ENCODE measurements at places on chromosomes 5 and 9.

DNA sequence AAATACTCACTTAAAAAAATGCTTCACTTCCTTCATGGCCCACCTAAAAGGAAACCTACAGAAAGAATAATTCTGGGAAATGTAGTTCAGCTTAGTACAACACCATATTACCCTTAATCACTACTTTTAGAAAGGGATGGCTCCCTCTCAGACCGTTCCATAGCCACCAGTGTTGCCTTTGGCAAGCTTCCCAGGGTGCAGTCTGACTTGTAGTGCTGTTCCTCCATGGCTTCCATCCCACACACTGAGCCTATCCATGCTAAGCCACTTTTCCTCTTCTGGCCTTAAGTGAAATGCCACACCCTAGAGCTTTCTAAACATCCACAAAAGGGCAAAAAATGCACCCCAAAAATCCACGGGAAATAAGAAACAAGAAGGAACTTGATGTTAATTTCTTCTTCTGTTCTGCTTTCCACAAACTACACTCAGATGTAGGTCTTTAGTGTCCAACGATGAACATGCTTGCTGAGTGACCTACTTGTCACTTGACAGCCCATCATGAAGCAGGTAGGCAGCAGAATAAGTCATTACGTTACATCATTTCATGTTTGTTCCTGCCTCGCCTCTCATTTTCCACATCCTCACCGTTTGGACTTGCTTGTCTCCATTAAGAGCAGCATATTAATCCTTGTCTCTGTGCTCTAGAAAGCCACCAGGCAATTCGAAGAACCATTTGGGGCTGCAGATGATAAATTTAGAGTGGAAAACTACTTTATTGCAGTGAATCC is 391.1 kb upstream of the GRAMD2B start:
- no peak for DNase-seq

DNA sequence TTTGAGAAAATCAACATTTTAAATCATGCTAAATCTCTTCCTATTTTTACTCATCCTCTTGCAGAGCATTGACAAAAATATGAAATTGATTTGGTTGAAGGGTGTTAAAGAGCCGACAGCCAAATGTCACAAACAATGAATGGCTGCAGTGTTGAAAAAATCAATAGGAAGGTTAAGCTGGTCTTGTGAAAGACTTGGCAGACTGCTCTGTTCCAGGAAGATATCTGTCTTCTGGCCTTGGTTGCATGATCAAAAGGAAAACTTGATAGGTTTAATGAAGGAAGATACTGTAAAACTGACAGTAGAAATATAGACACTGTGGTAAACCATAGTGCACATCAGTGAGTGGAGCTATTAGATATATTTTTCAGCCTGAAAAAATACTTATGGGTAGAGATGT is 103.6 kb downstream of the PBX3 start:
- no peak for DNase-seq

GRCh38 chr5:110027527-110028322 is 338.0 kb downstream of the MAN2A1 start:
- DNase-seq: no peak

DNA sequence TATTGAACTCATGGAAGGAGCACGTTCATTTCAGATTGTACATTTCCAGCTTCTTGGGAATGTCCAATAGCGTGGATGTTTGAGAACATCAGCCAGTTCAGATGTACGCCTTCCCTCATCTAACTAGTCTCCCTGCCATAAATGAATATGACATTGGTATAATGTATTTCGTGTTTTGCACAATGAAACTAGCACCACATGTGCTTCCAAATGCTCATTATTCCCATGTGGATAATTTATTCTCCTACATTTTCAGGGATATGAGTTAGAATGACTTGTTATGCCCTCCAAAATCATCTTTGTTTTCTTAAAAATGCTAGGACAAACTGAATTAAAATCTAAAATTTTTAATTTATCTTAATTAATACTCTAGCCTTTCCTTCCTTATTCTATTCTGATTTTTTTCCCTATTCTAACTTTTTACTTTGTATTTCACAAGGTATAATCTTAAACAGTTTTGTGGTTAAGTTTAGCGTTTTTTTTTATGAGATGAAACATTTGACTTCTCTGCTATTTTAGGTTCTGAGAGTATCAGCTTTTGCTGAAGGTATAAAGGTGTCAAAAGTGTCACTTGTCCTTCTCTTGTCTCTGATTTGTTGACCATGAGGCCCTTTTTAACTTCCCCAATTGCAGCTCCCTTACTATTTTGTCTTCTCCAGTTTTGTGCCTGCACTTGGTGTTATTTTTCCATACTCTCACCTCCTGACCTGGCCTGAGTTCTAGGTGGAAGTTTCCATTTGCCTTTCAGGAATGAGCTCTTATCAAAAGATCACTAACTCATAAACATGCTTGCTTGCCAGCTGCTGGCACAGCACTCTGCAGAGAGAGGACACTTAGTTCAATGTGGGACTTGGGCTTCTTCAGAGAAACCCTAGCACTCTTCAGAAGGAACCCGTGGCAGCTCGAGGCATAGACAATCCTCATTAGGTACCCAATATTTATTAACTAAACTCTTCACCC is 106.8 kb downstream of the FRMD3 start:
- DNase-seq: no peak

- no peak for DNase-seq
Observed at GRCh38 chr5:96258692-96259091, 174.4 kb downstream of the PCSK1 start.

DNA sequence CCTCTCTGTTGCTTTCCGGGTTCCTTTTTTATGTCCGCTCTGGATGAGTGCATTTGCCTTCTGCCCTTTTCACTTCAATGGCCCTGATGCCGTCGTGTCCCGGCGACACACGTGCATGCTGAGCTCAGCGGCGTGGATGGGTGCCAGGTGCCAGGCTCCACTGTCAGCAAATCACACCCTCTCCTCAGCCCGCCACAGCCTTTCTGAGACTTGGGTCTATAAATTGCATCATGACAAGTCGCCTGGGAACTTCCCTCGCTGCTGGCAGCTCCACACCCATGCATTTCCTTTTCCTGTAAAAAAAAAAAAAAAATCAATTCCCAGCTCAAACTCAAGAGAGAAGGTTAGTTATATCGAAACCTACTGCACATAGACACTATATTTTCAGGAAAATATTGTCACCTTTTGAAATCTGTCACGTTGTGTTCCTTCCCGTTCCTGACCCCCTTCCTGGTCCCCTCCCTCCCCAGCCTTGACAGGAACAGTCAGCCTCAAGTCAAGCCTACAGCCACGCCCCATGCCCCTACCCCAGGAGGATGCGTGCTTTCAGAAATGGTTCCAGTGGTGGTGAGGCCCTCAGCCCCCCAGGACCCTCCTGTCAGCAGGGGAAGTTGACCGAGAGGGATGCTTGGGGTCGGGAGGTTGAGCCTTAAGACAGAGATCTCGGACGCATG is 110.3 kb upstream of the PTCH1 start:
- DNase-seq: no peak

DNA sequence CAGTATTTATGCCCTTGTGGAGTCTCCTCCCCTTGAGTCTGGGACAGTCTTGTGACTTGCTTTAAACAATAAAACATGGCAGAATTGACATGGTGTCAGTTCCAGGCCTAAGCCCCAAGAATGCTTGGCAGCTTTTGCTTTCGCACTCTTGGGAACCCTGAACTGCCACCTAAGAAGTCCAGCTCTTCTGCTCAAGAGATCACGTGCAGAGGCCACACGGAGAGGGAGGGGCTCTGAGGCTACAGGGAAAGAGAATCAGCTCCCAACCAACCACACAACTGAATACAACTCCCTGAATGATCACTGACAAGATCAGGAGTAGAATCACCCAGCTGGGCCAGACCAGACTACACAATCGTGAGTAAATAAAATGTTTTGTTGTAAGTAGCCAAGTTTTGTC is 97.6 kb downstream of the MED27 start:
- no peak for DNase-seq

- no peak for DNase-seq
Observed at GRCh38 chr9:127084076-127085039, 38.1 kb downstream of the ANGPTL2 start.

DNA sequence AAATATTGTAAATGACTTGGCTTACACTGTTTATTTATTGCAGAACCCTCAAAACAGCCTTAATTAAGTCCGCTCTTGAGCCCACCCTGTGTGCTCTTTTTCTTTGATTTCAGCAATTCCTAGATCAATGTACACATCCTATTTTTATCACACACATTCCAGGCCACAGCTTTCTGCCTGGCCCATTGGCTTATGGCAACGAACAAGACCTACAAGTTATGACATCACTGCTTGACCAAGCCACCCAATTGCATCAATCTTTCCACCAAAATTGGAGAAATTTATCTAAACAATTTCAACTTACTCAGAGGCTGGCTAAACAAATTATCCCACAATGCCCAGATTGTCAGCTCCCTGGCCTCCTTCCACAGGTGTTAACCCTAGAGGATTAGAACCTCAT is 158.4 kb downstream of the CPLANE1 start:
- DNase-seq: no peak

DNA sequence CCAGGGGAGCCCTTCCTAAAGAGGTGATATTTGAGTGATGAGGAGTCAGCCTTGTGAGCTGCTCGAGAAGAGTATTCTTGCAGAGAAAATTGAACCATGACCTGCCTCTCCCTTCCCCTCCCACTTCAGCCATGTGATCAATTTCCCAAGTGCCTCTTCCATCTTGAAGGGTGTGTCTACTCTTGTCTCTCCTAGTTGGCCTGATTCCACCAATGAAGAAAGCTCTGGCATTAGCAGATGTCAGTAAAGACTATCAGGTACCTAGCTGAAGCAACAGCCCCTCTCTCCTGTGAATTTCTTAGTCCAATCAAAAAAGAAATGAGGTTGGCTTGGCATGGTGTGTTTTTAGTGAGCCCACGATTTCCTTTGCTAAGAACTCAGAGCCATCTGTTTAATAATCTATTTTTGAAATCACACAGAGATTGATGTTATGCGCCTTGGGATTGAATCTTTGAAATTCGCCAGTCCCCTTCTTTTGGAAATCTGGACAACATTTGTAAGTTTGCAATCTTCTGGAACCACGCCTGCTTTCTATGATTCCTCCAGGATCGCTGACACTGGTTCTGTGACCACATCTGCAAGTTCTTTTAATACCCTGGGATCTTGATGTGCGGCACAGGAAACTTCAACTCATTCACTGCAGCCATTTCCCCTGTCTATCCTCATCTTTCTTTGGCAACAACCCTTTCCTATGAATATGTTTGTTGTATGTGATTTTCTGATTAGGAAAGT is 404.6 kb downstream of the DMRT2 start:
- DNase-seq: no peak

- DNase-seq: no peak
Observed at GRCh38 chr9:7287065-7287464, 512.5 kb downstream of the DMAC1 start.

DNA sequence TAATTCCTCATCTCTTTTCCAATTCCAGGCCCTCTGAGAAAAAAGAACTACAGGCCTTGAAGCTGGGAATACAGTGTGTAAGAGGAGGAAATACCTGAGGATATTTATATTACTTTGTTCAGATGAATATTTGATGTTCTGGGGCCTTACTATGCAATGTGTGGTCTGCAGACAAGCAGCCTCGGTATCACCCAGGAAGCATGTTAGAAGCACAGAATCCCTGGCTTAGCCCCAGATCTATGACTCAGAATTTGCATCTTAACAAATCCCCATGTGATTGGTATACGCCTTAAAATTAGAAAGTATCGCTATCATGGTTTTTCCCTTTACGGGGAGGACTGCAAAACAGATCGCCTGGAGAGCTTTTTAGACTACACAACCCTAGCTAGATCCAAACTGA is 121.0 kb downstream of the JAKMIP2 start:
- DNase-seq: no peak

- DNase-seq: no peak
Observed at GRCh38 chr5:66958201-66958979, 238.2 kb downstream of the CD180 start.

DNA sequence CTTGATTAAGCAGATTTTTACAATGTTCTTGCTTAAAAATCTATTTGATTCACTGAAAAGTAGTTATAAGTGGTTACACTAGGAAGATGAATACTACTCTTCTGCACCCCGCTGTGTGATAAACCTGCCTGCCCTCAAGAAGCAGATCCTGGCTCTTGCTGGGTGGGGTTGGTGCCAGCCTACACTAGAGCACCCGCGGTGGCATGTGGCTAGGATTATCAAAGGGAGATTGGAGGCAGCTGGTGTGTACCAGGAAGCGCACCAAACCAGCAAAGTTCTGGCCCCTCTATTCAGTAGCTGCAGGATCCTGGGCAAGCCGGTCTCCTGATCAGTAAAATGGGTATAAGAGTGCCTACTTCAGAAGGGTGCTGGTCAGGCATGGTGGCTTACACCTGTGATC is 43.5 kb downstream of the PRLR start:
- no peak for DNase-seq

DNA sequence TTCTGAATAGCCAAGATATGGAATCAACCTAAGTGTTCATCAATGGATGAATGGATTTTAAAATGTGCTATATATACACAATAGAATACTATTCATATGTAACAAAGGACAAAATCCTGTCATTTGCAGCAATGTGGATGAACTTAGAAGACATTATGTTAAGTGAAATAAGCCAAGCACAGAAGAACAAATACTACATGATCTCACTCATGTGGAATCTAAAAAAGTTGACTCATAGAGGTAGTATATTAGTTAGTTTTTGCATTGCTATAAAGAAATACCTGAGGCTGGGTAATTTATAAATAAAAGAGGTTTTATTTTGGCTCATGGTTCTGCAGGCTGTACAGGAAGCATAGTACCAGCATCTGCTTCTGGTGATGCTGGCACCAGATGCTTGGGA is 8.1 kb downstream of the CATSPER3 start:
- DNase-seq: no peak

- peak; percentile 84 for DNase-seq
Observed at GRCh38 chr5:177309351-177310191, 2.1 kb downstream of the MXD3 start.

- DNase-seq: no peak
Observed at GRCh38 chr5:157280927-157281326, 15.0 kb downstream of the CYFIP2 start.

- no peak for DNase-seq
Observed at GRCh38 chr9:111298111-111298510, 31.9 kb downstream of the OR2K2 start.

DNA sequence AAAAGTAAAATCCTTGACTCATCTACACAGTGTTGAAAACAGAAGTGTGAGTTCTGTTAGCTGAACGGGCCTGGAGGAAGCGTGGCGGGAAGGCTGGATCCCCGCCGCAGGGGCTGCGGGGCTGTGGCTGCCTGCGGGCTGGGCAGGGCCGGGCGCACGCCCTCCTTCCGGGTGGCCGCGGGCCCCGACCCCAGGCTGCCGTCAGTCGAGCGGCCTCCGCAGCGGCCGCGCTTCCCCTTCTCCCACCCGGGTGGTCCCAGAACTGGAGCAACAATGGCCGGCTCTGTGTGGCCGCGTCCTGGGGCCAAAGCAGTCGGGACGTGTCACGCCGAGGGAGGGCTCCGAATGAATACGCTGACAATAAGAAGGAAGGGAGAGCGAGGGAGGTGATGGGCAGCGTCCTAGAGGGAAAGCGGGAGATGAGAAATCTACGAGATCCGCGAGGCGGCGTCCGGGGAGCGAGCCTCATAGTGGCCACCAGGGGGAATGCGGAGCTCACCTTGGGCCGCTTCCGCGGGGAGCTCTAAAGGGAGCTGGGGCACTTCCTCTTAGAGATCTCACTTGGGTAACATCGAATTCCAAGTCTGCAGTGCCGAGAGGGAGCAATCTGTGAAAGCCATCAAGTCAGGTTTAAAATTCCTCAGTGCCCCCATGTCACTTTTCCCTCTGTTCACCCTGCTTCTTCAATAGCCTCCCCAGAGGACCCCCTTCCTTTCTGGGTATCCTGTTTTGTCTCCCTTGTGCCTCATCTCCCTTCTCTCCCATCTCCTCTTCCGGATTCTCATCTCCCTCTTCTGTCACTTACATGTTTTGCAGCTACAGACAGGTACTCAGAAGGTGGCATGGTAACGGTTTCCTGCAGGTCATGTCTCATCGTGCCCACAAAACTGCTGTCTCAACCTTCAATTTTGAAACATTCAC is 83.9 kb downstream of the SLC1A3 start:
- DNase-seq: peak; percentile 70
